ENCODE measurements at places on chromosomes 5 and 9.

DNA sequence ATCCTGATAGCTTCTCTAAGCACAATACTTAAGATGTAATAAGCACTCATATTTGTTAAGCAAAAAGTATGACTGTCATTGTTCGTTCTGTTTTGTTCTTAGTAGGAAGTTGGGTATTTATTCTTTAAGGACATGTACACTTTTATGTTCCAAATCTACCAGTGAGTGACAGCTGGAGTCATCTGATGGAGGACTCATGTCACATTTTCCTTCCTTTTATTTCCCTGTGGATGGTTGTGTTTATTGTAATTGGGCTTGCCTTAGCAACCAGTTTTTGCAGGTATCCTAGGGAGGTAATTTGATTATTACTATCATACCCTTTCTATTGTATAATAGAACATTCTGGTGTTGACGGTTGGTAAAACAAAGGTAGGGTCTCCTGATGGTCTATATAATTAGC lies 145.7 kb downstream of the ZSWIM6 start:
- no peak for DNase-seq

GRCh38 chr9:15961217-15961616 lies 408.4 kb downstream of the CCDC171 start:
- DNase-seq: no peak

DNA sequence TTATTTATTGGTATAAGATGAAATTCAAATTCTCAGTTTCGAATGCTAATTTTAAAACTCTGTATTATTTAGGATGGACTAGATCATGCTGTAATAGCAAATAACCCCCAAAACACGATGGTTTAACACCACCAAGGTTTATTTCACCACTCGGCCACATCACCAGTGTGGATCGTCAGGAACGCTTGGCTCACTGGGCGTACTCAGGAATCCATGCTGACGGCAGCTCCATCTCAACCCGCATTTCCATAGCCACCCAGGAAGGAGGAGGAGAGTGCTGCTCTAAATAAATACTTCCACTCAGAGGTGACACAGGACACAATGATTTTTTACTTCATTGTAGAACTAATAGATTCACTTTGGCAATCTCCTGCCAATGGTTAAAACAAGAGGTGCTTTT lies 347.4 kb downstream of the SH3GL2 start:
- DNase-seq: no peak

GRCh38 chr9:27785714-27786100 lies 212.4 kb upstream of the C9orf72 start:
- DNase-seq: no peak

DNA sequence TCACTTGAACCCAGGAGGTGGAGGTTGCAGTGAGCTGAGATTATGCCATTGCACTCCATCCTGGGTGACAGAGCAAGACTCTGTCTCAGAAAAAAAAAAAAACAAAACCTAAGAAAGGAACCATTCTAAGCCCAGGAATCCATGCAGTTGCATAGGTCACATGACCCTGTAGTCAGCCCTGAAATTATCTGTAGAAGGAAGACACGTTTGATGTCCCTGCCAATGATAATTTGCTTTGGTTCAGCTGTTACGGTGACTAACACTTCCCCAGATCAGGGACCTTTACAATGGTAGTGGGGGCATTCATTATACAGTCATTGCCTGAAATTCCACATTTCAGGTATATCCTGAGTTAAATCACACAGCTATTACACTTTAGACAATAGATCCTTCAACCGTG lies 50.5 kb downstream of the PRKACG start:
- DNase-seq: no peak

DNA sequence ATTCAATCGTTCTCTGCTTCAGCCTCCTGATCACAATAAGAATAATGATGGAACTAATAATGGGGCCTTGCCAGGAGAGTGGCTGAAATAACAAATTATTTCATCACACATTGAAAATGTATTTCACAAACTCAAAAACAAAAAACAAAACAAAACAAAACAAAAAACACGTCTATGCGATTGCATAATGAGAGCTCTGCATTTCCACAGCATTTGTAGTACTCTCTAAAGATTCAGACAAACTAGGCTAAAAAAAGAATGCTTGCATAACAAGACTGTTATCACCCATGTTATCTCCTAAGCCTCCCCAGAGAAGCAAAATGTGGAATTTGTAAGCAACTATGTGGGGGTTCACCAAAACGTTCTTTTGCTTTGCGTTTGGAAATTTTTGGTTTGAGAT lies 48.1 kb downstream of the PRELID2 start:
- DNase-seq: no peak

All from endothelial cell (in vitro differentiated cells).